ENCODE measurements at places on chromosomes 7 and 10.
A peak's percentile ranks its signal among the peaks of the same experiment; 100 is the strongest.

GRCh38 chr7:37285706-37286453 lies 162.8 kb downstream of the ELMO1 start:
- DNase-seq, result no peak

- DNase-seq, result peak; percentile 67
Measured at GRCh38 chr7:83065714-83066113, 97.0 kb downstream of the PCLO start.

DNA sequence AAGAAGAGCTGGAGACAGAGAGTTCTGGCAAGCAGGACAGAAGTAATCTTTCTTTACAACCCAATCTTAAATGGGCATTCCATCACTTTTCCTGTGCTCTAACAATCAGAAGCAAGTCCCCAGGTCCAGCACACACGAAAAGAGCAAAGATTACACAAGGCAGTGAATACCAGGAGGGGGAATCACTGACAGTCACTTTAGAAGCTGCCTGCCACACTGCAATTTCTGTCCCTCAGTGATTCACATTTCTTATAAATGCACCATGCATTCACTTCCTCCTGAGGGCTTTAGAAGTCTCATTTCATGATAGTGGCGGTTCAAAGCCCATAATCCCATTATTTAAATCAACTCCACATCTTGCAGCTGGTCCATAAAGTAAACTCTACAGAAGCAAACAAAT lies 362.5 kb downstream of the POM121L12 start:
- DNase-seq, result no peak

- no peak for DNase-seq
Measured at GRCh38 chr7:2474813-2475677, 1.2 kb downstream of the GRIFIN start.

DNA sequence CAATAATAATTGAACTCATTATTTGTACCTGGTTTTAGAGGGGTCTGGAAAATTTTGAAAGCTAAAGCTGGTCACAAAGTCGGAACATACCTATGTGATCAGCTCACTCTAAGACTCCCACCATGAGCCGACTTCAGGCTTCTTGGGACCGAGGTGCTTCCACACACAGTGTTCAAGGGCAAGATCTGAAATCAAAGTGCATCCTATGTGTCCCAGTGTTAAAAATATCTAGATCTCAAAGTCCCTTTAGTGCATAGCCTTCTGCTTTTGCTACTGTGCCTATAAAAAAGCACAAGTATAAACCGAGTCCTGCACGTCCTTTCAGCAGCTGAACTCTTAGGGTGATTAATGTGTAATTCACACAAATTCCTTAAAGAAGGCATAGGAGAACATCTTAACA lies 43.5 kb upstream of the FXYD4 start:
- no peak for DNase-seq

GRCh38 chr10:35585903-35586535 lies 19.1 kb upstream of the GJD4 start:
- DNase-seq, result no peak

DNA sequence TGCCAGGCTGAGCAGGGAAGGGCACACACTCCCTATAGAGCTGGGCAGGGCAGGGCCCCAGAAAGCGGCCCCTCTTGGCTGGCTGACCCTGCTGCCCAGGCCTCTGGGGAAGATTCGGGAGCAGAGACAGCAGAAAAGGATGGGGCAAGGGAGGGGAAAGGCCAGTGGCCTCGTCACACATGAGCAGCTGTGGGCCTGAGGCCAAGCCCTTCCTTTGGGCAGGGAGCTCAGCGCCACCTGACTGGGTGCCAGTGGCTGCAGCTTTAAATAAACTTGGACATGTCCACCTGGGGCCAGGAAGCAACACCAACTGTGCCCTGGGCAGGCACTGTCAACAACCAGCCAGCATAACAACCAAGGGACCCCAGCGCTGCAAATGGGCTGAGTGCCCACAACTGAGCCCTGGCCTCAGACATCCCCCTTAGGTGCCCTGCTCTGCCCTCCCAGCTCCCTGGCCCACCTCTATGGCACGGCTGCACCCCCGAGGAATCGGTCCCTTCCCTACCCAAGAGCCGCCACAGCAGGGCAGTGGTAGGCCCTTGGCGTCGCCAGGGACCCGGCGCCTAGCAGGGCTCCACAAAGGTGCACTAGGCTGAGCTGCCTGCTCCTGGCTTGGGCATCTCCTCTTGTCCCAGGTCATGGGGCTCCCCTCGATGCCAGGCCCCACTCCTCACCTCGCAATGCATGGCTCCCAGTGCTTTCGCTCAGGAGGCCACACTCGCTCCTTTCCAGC lies 2.6 kb downstream of the CAMK2B start:
- DNase-seq, result no peak

DNA sequence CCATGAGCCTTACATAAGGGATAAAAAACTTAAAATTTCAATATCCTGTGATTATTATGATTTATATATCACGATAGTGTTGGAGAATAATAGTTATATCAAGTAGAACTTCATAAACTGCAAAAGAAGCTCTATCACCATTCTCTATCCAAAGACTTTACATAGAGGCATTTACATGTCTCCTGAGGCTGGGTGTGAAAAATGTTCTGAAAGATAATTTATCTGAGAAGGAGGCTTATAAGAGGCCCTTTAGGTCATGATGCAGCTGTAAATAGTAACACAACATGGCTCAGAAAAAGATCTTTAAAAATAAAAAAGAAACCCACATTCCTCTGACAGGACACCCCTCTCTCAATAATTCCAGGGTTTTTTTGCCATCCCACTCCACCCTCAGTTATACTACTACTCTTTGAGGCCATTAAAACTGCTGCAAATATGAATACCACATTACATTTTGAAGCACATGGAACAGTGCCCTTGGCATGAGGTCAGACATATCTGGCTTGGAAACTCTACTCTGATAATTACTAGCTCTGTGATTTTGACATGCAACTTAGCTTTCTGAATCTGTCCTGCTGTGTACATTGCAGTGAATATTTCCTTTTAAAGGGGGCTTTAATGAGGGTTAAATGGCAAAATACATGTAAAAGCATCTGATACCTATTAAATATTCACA lies 55.5 kb downstream of the SLC16A12 start:
- DNase-seq, result no peak

DNA sequence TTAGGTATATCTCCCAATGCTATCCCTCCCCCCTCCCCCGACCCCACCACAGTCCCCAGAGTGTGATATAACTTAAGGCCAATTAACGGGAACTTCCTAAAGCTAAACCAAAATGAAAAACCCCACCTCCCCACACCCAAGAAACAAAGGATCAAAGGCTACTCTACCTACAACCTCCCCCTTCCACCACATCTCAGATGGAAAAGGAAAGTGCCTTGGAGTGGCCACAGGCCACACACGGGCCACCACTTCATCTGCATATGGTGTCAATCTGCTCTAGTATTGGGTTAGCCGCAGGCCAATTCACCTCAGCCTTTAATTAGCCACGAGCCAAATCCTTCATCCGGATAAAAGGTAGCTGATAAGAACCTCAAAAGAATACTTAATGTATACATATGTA lies 19.6 kb downstream of the CSTF2T start:
- no peak for DNase-seq

DNA sequence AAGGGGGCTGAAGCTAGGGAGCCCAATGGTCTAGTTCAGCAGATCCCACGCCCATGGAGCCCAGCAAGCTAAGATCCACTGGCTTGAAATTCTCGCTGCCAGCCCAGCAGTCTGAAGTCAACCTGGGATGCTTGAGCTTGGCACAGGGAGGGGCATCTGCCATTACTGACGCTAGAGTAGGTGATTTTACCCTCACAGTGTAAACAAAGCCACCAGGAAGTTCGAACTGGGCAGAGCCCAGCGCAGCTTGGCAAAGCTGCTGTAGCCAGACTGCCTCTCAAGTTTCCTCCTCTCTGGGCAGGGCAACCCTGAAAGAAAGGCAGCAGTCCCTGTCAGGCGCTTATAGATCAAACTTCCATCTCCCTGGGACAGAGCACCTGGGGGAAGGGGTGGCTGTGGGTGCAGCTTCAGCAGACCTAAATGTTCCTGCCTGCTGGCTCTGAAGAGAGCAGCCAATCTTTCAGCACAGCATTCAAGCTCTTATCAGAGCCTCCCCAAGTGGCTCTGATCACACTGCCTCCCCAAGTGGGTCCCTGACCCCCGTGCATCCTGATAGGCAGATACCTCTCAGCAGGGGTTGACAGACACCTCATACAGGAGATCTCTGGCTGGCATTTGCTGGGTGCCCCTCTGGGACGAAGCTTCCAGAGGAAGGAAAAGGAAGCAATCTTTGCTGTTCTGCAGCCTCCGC lies 167.8 kb downstream of the CCDC71L start:
- DNase-seq, result no peak

GRCh38 chr10:88853155-88853881 lies 1.7 kb upstream of the ANKRD22 start:
- DNase-seq, result no peak

DNA sequence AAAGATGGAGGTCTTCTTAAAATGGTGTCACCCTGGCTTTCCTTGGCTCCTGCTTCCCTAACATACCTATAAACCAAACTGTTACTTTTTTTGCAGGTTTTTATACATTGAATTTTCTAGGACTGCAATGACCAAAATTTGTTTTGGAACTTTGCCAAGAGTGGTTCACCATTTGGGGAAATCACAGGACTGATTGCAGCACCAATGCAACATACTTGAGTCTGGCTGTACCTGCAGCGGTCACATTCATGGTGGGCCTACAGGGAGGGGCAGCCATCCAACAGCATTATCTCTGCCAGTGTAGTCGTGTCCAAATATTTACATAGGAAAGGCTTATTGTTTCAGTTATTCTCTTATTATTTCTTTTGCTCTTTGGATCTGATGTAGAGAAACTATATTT lies 69.0 kb downstream of the HACD1 start:
- no peak for DNase-seq

DNA sequence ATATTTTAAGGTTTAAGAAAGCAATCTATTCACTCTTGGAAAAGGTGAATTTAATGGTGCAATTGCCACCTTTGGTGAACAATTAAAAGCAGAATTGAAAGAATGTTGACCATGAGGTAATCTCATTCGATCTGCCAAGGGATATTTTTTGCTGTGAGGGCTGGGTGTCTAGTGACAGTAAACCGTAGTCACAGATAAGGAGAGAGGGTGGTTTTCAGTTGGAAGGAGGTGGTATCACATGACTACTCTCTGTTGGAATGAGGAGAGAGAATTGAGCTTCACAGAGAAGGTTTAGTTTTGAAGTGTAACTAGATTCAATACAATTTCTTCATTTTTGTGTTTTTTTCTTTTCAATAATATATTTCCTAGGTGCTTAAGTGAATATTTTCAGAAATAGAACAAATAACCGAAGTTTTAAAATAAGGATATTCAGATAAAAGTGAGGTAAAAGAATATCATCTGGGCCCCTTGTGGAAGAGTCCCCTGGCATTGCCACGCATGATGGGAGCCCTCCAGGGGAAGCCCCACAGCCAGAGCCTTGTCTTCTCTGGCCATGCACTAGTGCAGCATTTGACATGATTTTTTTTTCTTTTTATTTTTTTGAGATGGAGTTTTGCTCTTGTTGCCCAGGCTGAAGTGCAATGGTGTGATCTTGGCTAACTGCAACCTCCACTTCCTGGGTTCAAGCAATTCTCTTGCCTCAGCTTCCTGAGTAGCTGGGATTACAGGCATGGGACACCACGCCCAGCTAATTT lies 73.4 kb downstream of the GPR141 start:
- no peak for DNase-seq

- peak; percentile 31 for DNase-seq
Measured at GRCh38 chr7:103719070-103719469, 270.4 kb downstream of the RELN start.

- DNase-seq, result no peak
Measured at GRCh38 chr7:128974241-128974934, 36.7 kb downstream of the IRF5 start.

DNA sequence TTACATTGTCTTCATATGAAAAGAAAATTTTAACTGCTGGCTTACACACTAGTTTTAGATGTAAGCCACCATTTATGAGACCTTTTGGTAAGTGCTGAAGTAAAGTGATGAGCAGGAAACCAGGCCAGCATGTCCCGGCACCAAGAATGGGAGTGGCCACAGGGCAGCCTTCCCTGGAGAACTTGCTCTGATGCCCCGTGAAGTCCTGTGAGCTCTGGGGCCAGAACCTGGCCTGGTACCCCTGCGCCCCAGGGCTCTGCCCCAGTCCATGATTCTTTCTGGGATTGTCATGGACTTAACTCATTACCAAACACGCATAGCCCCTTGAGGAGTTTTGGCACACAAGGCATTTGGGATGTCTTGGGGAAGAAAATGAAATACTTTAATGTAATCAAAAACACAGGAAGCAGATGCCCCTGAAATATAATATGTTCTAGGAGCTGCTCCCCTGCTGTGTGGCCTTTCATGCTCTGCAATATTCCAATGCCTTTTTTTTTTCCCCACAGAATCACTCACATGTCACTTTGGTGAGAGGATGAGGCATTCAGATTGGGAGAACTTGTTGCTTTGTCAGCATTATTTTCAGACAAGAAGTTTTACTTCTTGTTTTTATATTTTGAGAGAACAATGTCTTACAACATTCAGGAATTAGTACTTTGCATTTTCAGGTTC lies 53.1 kb upstream of the CXCL12 start:
- DNase-seq, result peak; percentile 11

GRCh38 chr10:100837300-100837699 lies 75.5 kb upstream of the SLF2 start:
- no peak for DNase-seq

- no peak for DNase-seq
Measured at GRCh38 chr10:31526681-31527080, 207.7 kb downstream of the ZEB1 start.

- no peak for DNase-seq
Measured at GRCh38 chr7:24975644-24976260, 4.2 kb downstream of the OSBPL3 start.

DNA sequence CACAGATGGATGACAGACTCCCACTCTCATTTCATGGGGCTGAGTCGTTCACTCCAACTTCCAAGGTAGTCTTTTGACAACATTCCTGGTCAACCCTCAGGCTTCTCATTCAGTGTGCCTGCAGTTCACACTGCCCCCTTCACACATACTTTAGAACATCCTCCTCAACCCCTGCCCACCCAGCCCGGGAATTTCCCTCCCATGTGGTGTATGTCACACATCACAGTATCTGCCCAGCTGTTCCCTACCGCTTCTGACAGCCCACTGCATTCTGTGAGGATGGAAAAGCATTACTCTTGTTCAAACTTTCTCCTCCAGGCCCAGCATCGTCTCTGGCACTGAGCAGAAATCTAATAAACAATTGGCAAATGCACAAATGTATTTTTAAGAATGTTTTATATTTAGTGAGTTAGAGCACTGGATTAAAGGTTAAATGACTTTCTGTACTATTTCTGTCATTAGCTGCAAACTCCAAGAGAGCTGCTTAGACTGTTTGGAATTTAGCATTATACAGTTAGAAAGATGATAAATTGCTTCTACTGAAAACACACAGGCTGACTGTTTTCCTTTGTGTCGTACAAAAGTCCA lies 110.4 kb downstream of the SFMBT2 start:
- peak; percentile 53 for DNase-seq
